ENCODE measurements at places on chromosomes 3 and 15.

- no peak for DNase-seq
Measured at GRCh38 chr3:188254520-188255070, 100.6 kb downstream of the LPP start.

- DNase-seq: peak; percentile 8
Measured at GRCh38 chr3:197305854-197306253, 7.4 kb upstream of the DLG1 start.

DNA sequence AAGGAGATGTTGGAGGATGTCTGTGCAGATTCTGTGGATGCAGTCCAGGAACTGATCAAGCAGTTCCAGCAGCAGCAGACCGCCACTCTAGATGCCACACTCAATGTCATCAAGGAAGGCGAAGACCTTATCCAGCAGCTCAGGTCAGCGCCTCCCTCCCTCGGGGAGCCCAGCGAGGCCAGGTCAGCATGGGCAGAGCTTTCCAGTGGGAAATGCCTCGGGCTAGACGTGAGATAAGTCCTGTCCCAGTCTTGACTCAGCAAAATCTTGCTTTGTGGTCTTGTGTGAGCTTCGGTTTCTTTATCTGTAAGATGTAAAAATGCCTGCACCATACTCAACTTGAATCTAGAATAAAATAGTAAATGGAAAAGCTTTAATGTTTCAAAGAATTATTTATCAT is 335.1 kb upstream of the UMPS start:
- no peak for DNase-seq

DNA sequence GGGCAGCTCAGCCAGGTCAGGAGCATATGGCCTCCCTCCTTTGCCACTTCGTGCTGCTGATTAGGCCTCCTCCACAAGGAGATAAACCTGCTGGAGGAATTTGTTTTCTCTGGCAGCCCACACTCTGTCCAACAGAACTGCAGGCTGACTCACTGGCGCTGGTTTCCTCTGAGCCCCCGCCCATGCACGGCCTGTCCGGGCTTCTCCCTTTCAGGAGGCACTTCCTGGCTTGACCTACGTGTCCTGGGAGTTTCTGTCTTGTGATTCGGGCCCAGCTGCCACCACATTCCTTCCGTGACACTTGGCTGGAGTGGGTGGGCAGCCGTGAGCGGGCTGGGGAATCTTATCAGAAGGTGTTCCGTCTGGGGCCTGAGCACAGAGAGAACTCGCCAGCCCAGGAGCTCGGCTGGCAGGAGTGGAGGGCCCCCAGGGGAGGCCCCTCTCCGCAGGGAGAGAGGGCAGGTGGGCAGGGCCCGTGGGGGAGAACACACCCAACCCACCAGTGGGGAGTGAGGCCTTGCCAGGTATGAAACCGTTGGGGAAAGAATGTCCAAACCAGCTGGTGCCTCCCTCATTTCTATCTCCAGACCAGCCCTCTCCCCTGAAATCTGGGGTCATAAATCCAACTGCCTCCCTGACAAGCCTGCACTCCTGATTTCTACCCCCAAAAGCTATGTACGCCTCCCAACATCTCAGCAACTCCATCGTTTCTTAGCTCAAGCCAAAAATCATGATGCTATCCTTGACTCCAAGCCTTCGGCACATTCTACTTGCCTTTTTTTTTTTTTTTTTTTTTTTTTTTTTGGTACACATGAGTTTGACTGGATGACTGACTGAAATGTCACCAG is 110.6 kb upstream of the MEF2A start:
- DNase-seq: no peak

GRCh38 chr15:95684693-95685115 is 645.8 kb upstream of the NR2F2 start:
- no peak for DNase-seq

DNA sequence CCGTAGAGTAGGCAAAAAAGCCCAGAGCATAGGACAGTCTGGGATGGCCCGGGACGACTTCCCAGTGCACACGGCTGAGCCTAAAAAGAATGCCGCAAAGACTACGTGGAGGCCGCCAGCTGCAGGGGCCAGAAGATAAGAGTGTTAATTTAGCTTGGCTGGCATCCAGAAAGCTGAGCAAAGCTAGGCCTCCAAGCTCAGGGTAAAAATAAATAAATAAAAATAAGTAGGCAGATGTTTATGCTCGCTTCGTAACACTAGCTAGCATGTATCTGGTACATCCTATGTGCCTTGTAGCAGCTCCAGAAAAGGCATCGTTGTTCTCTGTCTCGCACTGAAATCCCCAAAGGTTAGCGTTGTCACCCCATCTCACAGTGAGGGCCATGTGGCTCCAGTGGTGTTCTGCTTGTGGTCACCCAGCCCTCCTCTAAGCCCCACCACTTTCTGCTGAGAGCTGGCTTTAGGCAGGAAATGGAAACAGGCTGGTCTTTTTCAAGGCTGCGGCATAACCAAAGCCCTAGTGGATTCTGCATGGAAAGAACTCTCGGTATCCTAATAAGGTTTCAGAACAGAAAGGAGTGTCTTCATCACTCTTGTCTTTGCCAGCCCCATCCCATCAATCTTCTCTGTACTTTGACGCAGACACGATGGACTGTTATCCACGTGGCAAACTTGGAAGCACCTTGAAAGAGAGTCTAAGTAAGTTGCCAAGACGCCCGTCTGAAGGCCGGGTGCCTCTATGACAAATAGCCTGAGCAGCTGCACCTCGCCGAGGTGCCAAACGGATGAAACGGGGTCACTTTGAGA is 58.1 kb upstream of the MEF2A start:
- no peak for DNase-seq

DNA sequence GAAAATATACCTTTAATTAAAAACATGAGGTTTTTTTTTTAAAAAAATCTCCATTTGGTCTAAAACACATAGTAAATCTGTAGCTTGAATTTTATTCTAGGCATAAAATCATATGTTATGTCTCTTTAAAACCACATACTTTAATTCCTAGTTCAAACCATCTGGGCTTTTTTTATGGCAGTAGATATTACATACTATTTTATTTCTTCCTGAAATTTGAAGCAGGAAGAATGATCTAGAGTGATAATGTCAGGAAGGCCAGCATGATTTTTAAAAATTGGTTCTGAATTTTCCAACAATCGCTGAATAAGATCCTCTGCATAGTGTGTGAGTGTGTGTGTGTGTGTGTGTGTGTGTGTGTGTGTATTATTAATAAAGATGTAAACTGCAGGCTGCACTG is 420.3 kb downstream of the NAALADL2 start:
- no peak for DNase-seq

DNA sequence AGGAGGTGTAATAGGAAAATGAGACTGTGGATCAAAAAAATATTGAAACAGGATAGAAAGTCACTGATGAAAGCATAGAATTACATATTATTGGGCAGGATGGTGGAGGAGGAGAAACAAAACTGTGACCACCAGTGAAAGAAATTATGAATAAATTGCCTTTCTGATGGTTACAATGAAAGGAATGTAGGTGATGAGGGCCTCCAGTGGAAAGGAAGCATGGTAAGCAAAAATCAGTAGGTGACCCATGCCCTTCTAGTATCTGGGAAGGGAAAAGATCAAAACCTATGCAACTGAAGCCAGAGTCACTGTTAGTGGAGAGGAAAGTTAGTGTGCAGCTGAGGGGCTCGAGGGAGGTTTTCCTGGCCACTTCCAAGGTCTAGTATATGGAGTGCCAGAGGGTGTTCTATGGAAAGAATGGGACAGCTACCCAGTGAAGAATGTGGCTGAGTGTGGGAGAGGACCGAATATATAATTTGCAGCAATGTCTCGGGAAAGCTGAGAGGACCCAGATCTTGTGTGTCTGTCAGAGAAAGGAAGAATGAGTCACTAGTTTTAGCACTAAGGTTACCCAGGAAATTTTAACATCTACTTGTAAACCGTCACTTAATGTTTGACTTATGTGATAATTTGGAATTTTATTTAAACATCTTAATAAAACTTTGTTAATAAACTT is 146.2 kb downstream of the NFKBIZ start:
- no peak for DNase-seq

GRCh38 chr3:196694941-196695848 is 16.9 kb downstream of the CEP19 start:
- DNase-seq: peak; percentile 41

- DNase-seq: no peak
Measured at GRCh38 chr3:61725851-61726333, 164.5 kb downstream of the PTPRG start.

DNA sequence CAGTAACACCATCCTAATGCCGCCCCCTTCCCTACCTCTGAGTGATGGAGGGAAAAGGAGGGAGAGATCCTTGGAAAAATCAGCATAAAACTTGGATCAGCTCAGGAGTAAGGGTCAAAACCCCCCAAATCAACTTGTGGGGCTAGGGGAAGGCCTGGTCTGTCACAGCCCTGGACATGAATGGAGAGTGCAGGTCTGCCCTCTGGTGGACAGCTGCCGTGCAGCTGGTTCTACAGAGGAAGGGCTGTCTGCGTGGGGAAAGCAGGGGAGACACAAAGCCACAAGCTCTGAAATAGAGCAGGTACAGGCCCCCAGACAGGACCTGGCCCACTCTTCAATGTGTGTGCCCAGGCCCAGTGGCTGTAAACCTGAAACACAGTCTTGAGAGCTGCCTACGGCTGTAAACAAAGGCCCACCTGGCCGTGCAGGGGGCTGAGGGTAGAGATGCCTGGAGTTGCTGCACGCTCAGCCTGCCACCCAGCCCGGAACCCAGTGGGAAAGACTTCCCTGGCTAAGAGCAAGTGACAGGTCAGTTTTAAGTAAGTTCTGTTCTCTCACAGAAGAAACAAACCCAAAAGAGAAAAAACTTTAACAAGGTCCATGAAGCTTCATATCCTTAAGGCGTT is 16.4 kb downstream of the CLK3 start:
- DNase-seq: peak; percentile 42

DNA sequence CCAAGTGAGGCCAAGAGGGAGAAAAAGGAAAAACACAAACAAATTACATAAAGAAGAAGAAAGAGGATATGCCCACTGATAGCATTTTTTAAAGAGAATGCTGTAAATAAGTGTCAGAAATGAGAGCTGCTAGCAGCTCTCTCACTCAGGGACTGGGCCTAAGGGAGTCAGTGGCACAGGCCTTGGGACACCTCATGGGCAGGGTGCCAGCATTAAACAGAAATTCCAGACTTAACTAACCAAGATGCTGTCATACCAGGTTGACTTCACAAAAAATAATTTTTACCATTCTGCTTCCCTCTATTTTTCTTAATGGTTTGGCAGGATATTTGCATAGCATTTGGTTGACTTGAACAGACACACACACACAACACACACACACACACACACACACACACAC is 92.3 kb upstream of the ADAMTSL3 start:
- DNase-seq: no peak

DNA sequence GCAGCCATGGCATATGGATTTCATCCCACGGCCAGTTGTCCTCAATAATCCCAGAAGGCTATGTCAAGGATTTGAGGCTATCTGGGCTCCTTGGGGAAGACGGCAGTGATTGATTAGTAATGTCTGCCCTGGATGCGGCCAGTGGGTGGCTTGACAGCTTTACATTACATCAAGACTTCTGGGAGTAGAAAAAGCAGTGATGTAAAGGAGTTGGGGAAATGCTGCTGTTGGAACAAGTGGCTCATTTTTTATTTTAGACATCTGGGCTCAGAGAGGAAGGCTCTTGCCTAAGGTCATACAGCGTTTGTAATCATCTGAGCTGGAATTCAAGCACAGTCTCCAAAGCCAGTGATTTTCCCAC is 94.1 kb downstream of the FLNB start:
- DNase-seq: no peak

DNA sequence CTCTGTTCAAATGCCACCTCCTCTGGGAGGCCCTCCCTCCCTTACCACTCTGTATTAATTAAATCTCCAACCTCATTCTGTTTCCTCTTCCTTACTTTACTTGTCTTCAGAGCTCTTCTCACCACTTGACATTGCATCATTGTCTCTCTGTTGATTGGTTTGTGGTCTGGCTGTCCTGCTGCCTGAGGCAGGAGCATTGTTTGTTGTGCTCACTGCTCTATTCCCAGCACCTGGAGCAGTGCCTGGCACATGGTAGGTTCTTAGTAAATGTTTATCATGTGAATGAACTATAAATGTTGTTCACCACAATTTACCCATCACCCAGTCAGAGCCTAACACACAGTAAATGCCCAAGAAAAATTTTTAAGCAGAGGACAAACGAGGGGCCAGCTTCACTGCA is 6.7 kb upstream of the BFSP2 start:
- DNase-seq: no peak

DNA sequence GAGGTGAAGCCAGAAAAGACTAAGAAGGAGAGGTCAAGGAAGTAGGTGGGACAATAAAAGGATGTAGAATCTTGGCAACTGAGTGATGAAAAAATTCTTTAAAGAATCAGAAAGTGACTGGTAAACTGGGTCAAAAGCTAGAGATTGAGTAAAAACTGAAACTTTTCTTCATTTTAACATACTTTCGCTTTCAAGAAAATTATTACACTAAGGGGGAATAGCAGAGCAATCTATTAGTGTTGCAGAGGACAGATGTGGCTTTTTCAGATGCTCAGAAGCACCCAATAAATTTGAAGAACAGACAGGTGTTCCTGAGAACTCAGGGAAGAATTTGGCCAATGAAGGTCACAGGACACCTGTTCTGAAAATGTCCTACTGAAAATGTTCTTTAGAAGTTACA is 805.4 kb upstream of the ALCAM start:
- no peak for DNase-seq

GRCh38 chr3:157089455-157090221 is 70.3 kb downstream of the CCNL1 start:
- DNase-seq: peak; percentile 51

DNA sequence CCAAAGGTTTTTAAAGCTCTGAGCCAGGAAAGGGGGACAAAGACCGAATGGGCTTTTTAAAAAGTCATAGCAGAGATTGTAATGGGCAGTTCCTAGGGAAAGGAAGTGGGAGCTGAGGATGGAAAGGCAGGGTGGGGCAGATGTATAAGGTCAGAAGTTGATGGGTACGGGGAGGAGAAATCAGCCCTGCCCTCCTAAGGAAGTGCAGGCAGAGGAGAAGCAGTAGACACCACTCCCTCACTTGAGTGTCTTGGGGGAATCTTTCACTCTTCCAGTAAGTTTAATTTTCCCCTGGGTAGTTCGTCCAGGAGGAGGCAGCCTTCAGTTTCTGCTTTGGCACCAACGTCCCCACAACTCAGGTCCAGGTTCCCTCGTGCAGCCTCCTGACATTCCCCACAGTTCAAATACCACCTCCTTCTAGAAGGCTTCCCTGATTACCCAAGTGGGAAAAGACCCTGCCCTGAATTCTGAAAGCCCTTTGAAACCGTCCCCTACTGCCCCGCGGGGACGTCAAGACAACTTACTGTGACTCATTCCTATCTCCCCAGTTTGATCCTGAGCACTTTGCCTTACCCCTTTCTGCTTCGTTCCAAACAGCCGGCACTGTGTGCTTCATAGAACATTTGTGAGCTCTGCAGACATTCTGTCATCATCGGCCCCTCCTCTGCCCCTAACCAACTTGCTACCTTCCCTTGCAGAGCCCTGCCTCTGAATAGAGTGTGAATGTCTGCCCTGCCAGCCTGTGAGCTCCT is 14.3 kb upstream of the SRP14 start:
- DNase-seq: no peak

GRCh38 chr3:10432931-10433330 is 72.5 kb downstream of the ATP2B2 start:
- no peak for DNase-seq

- no peak for DNase-seq
Measured at GRCh38 chr3:65252266-65252665, 564.5 kb upstream of the ADAMTS9 start.
